Activated CD8-positive, alpha-beta memory T cell treated with anti-CD3 and anti-CD28 coated beads, Interleukin-2, amount 50 U/mL, for 48 hours (primary cell): ENCODE measurements at places on chromosomes 3 and 15.

DNA sequence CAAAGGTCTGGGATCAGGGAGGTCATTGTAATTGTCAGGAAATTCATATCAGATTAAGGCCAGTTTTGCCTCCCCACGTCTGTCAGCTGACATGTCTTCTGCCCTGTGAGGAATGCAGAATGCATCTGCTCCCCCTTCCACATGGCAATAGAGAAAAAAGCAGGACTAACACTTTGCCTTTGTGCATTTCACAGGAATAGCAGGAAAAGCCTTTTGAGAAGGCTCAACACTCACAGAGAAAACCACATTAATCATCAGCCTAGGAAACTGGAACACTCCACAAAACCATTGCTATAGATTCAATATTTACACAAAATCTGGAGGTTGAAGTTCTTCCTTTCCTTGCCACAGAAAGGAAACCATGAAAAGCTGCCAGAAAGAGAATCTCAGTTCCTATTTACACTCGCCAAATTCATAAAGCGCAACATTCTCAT lies 165.2 kb upstream of the HES1 start:
- DNase-seq: no peak

- no peak for DNase-seq
Observed at GRCh38 chr3:185939721-185940120, 1.9 kb upstream of the TRA2B start.

GRCh38 chr15:60399931-60400330 lies 2.1 kb upstream of the ANXA2 start:
- no peak for DNase-seq

DNA sequence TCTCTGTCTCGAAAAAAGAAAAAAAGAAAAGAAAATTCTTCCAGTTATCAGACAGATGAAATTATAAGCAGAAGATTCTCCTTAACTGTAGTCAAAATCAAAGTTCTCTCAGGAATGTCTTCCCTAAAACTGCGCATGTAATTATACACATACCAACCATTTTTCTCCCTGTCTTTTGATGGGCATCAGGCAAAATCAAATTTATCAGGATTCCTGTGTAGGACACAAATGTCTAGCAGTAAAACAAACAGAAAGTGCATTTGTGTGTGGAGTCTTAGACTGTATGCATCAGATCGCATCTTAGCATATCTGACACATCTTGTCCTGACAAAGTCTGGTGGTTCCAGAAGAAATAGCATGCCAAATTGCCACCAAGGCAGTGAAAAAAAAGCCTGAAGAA lies 3.9 kb upstream of the ARPIN start:
- DNase-seq: no peak
